ENCODE measurements at places on chromosomes 5 and 9. TPM values are rescaled to one million over a fixed set of nuclear protein-coding genes. Genes with fewer than 3 reads are reported as not detected.
A peak's percentile ranks its signal among the peaks of the same experiment; 100 is the strongest.

The CBY3 gene
- total RNA-seq = 0.44 TPM

The ENHO gene
- not detected for total RNA-seq

The ZNF474 gene
- total RNA-seq = 0.12 TPM

The PLCXD3 gene
- not detected for total RNA-seq

The FSTL4 gene
- not detected for total RNA-seq

- H3K36me3 ChIP-seq = no peaks in the 10 kb centered on the region
- no peak for DNase-seq
- H3K27me3 ChIP-seq = no peaks in the 10 kb centered on the region
- H3K4me1 ChIP-seq = peaks cover 29% of the 10 kb centered on the region
- no peak overlapping the region for H3K4me3 ChIP-seq
Observed at GRCh38 chr5:54533541-54534190, 16.1 kb downstream of the SNX18 start.

- H3K27ac ChIP-seq = peak overlapping the region; percentile 24
- H3K27me3 ChIP-seq = peaks cover 14% of the 10 kb centered on the region
- DNase-seq = no peak
- peak overlapping the region; percentile 64 for H3K4me3 ChIP-seq
- peaks cover 27% of the 10 kb centered on the region for H3K4me1 ChIP-seq
- no peaks in the 10 kb centered on the region for H3K36me3 ChIP-seq
Observed at GRCh38 chr9:114501796-114502682, 3.2 kb downstream of the WHRN start.

DNA sequence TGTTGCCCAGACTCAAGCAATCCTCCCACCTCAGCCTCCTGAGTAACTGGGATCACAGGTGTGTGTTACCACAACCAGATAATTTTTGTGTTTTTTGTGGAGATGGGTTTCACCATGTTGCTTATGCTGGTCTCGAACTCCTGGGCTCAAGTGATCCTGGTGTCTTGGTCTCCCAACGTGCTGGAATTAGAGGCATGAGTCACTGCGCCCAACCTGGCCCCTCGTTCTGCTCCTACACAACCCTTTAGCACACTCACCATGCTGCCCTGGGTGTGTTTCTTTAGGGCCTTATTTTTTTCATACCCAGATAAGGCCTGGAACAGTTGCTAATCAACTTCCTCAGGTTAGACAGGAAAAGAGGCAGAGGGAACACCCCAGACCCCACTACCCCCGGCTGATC lies 2.6 kb downstream of the PDZD2 start:
- H3K4me1 ChIP-seq = peaks cover 9% of the 10 kb centered on the region
- H3K27ac ChIP-seq = no peak overlapping the region
- H3K4me3 ChIP-seq = no peak overlapping the region
- peaks cover 21% of the 10 kb centered on the region for H3K27me3 ChIP-seq
- no peaks in the 10 kb centered on the region for H3K36me3 ChIP-seq
- DNase-seq = no peak

- peaks cover 4% of the 10 kb centered on the region for H3K4me1 ChIP-seq
- H3K36me3 ChIP-seq = no peaks in the 10 kb centered on the region
- no peak overlapping the region for H3K4me3 ChIP-seq
- H3K27ac ChIP-seq = no peak overlapping the region
Observed at GRCh38 chr9:112162621-112163413, 12.3 kb downstream of the SUSD1 start.

DNA sequence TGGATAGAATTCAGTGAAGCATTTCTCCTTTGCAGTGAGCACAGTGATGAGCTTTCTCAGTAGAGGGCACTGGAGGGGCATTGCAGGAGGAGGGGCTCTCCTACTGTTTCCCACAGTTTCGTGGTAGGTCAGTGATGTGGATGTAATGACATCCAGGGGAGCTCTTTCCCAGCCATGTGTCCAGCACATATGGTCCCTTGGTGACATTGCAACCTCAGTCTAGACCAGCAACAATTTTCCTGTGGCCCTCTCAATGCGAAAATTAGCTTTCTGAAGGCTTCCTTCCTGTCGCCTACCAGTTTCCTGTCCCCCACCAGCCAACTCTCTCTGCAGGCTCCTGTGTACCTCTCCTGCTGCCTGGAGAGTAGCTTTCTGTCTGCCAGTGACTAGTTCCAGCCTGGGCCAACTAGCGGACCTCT lies 6.9 kb upstream of the PDCL start:
- peak overlapping the region; percentile 58 for H3K27ac ChIP-seq

DNA sequence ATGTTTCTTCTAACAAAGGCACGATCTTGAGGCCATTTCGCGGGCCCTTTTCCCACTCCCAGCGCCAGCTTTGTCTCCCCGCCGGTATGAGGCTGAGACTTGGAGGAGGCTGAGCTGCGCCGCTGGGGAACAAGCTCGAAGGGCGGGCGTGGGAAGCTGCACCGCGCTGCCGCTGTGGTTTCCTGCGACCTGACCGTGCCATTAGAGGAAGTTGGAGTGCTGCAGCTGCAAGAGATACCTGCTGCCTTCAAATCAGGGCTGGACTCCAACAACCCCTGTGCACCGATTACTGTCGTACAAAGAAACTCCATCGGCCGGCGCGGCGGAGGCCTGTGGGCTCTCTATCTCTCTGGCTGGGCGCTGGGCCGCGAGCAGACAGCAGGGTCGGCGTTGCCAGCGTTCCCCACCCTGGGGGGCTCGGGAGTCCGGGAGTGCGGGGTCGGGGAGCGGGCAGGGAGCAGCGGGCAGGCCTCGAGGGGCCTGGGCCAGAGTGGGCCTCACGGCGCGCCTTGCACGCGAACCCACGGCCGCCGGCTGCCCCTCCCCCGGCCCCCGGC lies 1.3 kb upstream of the ERBIN start:
- H3K27ac ChIP-seq = peak overlapping the region; percentile 63
- H3K4me1 ChIP-seq = peaks cover 26% of the 10 kb centered on the region
- peak; percentile 78 for DNase-seq
- H3K4me3 ChIP-seq = peak overlapping the region; percentile 83
- H3K27me3 ChIP-seq = no peaks in the 10 kb centered on the region
- H3K36me3 ChIP-seq = peaks cover 9% of the 10 kb centered on the region

DNA sequence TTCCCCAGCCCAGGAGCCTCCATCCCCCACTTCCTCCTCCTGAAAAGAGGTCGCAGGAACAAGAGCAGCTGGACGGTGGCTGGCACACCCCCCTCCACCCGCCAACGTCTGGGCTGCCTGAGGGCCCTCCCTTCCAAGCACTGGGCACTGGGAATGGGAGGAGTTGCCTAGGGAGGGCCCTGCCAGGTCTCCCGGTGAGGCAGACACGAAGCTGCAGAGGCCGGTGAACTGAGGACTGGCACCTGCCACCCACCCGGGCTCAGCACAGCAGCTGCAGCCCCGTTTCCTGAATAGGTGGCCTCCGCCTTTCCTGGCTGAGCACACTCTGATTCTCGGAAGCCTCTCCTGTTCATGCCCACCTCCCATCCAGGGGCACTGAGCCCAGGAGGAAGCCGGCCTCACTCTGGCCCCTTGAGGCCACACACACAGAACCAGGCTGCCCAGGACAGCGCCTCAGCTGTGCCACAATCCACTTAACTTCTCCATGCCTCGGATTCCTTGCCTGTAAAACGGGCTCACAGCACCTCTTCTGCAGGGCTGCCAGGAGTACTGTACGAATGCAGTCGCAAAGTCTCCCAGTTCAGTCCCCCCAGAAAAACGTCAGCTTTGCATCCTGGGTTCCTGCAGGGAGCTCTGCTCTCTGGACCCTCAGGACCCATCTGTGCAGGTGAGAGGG lies 1.3 kb downstream of the NPDC1 start:
- H3K4me1 ChIP-seq = peaks cover 21% of the 10 kb centered on the region
- peaks cover 28% of the 10 kb centered on the region for H3K27me3 ChIP-seq
- H3K4me3 ChIP-seq = peak overlapping the region; percentile 84
- no peaks in the 10 kb centered on the region for H3K36me3 ChIP-seq
- DNase-seq = no peak

DNA sequence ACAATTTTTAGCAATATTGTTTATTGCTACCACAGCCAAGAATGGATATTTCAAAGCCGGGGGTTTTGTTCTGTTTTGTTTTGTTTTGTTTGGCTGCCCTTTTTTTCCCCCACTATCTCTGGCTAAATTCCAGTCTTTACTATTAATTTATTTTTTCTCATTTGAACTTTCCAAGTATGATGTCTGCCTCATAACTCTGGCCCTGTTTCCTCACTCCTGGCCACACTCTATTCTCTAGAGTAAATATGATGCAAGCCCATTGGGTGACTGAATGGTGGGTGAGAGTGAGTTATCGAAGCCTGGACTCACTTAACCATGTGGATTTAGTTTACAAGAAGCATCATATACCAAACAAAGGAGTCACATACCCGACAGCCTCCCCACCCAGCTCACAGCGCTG lies 41.9 kb downstream of the WDR36 start:
- peaks cover 4% of the 10 kb centered on the region for H3K36me3 ChIP-seq
- H3K4me1 ChIP-seq = peaks cover 15% of the 10 kb centered on the region
- H3K4me3 ChIP-seq = no peak overlapping the region
- H3K27me3 ChIP-seq = no peaks in the 10 kb centered on the region

DNA sequence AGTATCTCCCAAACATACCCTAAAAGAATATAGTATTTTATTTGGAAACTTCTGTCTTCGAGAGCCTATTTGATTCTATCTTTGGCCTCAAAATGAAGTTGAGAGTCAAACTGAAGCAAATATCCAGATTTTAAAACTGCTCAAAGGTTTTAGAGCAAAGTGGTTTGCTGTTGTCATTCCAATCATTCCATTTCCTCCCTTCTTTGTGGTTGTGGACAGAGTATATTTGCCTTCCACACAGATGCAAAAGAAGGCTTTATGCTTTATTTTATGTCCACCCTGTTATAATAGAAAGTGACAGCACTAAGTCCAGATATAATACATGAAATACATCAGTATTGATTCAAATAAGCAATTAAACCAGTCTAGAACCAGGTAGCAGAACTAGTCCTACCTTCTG lies 12.4 kb downstream of the GZMK start:
- peaks cover 35% of the 10 kb centered on the region for H3K4me1 ChIP-seq
- no peaks in the 10 kb centered on the region for H3K36me3 ChIP-seq
- no peak for DNase-seq
- no peak overlapping the region for H3K4me3 ChIP-seq
- peak overlapping the region; percentile 75 for H3K27ac ChIP-seq

DNA sequence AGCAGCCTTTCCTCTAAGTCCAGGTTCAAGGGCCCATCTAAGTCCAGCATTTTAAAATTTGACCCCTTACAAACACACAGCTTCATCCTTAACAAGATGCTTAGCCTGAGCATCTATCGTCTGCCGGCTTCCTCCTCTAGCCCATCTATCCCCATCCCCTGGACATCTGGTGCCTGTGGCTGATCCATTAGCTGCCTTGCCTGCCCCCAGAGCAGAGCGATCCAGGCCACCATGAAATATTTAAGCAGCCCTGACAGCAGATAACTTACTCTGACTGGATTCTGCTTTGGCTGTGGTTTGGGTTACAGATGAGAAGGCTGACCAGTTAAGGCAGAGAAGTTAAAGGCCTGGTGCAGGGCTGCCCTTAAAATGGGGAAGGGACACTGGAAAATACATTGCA lies 30.9 kb upstream of the CPEB4 start:
- H3K36me3 ChIP-seq = no peaks in the 10 kb centered on the region
- H3K4me1 ChIP-seq = peaks cover 5% of the 10 kb centered on the region
- no peaks in the 10 kb centered on the region for H3K27me3 ChIP-seq
- H3K27ac ChIP-seq = no peak overlapping the region
- no peak overlapping the region for H3K4me3 ChIP-seq

GRCh38 chr9:134123764-134124128 lies 12.1 kb upstream of the WDR5 start:
- no peaks in the 10 kb centered on the region for H3K36me3 ChIP-seq
- DNase-seq = no peak
- H3K27me3 ChIP-seq = no peaks in the 10 kb centered on the region
- no peak overlapping the region for H3K27ac ChIP-seq
- peaks cover 6% of the 10 kb centered on the region for H3K4me1 ChIP-seq
- no peak overlapping the region for H3K4me3 ChIP-seq

GRCh38 chr5:56326116-56326515 lies 93.0 kb upstream of the ANKRD55 start:
- no peak overlapping the region for H3K4me3 ChIP-seq
- DNase-seq = no peak
- no peaks in the 10 kb centered on the region for H3K36me3 ChIP-seq
- no peaks in the 10 kb centered on the region for H3K27me3 ChIP-seq
- peaks cover 90% of the 10 kb centered on the region for H3K4me1 ChIP-seq

DNA sequence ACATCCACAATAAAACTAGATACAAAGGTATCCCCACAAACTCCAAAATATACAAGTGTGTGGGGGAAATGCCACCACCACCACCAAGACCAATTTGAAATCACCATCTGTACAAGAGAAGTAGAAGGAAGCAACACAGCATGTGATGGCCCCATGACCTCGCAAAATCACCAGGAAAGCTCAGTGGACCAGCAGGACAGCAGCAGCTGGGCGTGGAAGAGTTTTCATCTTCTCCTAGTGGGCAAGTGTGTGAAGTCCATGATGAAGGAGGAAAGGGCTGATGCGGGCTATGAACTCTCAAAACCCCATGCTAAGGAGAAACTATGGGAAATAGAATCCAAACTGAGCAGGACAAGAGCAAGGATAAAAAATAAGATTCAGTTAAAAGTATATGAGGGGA lies 58.1 kb downstream of the GOLPH3 start:
- peaks cover 29% of the 10 kb centered on the region for H3K36me3 ChIP-seq
- peak overlapping the region; percentile 13 for H3K4me3 ChIP-seq
- peaks cover 38% of the 10 kb centered on the region for H3K4me1 ChIP-seq
- H3K27ac ChIP-seq = peak overlapping the region; percentile 95

DNA sequence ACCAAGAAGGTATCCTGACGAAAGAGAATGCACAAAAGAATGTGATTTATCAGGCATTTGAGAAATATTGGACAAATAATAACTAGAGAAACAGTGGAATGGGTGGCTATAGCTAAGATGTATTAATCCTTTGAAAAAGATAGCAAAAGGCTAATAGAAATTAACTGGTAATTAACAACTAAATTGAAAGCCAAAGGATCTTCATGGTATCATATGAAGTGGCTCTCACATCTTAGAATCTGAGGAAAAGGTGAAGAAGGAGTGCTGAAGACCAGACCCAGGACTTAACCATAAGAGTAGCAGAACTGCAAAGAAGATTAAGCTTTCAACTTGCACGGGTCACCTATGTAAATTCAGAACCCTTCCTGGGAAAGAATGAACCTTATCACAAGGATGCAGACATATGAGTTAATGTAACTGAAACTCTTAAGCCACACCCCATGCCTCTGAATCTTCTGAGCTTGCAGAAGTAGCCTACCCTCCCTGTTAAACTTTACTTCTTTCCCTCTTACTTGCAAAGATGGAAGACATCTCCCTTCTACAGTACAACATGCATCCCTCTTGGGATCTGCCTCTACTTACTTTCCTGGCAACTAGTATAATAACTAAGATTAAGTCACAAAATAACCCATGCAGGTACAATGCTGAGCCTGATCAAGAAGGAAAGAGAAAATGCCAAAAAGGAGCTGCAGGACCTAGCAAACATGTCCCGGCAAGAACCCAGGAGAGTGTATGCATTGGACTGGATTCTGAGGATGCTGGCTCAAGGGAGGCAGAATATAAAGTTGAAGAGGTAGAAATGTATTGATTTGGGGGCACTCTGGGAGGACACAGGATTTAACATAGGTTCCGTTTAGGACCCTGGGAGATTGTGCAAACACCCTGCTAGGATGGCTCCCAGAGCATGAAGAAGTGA lies 395.5 kb upstream of the SLC30A5 start:
- H3K4me3 ChIP-seq = no peak overlapping the region
- H3K27ac ChIP-seq = no peak overlapping the region
- no peak for DNase-seq
- H3K36me3 ChIP-seq = peaks cover 3% of the 10 kb centered on the region

GRCh38 chr5:165739079-165739741 lies 2233.8 kb downstream of the MAT2B start:
- no peak overlapping the region for H3K4me3 ChIP-seq
- H3K27me3 ChIP-seq = no peaks in the 10 kb centered on the region
- no peaks in the 10 kb centered on the region for H3K4me1 ChIP-seq
- no peak for DNase-seq
- H3K36me3 ChIP-seq = peaks cover 2% of the 10 kb centered on the region
